ENCODE measurements at places on chromosomes 6 and 20.

DNA sequence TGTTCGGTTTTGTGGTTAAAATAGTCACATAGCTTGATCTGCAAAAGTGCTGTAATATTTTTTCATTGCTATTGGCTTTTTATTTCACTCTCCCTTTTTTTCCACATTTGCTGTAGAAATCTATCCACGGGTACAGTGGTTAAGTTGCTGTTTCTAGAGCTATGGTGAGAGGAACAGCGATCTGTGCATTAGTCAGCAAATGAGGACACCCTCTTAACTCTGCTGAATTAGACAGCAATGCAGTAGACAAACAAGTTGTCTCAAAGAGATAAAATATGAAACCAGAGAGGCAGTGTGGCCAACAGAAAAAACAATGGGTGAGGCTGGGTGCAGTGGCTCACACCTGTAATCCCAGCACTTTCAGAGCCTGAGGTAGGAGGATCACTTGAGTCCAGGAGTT is 17.6 kb upstream of the SYNJ2 start:
- no peak for DNase-seq

- DNase-seq = no peak
These were observed 12.4 kb upstream of the CPNE5 start for GRCh38 chr6:36851626-36852025.

DNA sequence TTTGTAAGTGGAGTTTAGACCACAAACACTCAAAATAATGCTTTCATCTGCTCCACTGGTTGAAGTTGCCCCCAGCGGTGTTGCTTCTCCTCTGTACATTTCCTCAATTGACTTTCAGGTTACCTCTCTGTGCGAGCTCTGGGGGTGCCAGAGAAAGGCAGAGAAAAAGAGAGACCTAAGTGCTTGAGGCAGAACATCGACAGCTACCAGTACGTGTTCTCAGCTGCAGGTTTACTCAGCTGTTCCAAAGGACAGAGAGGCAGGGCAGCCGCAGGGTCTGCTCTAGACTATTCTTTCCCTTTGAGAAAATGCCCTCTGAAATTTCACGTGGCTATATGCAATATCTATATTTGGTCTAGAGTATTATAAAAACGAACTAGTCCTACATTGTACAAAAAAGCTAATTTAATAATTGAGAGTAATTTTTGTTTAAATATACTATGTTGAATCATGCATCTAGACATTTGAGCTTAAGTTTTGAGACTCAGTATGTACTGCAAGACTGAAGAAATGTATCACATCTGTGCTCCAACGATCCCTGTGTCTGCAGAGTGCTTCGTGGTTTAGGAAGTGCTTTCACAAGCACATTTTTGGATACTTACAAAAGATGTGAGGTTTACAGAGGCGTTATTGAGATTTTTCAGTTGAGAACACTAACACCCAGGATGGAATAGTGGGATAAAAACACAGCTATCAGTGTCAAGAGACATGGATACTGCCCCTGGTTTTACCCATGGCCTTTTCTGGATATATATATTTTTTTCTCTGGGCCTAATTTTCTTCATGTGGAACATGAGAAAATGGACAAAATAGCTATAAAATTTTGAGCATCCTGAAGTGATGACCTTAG is 453.6 kb upstream of the FLRT3 start:
- DNase-seq = no peak

DNA sequence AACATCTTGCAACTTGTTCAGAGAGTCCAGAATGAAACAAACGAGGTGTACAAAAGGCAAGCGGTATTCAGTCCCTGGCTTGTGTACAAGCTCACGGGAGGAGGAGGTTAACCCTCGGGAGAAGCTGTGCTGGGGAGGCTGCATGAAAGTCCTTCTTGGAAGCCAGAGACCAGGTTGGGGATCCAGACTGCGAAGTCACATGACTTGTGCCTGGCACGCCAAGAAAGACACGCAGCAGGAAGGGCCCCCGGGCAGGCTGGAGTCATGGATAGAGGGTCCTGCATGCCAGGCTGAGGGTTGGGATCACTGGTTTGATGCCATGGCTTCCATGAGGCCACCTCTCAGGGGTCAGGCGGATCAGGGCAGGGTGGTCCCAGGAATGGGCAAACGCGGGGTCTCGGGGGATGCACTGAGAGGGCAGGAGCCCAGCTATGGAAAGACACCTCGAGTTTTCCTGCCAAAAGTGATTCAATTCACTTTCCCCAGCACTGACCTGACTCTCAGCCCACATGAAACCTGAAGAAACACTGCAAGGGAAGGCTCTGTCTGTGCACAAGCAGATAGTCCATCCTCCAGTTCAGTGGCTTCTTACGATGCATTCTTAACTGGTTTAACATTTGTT is 79.4 kb downstream of the DLL1 start:
- DNase-seq = no peak

GRCh38 chr6:168060521-168060931 is 18.5 kb downstream of the FRMD1 start:
- DNase-seq = no peak

DNA sequence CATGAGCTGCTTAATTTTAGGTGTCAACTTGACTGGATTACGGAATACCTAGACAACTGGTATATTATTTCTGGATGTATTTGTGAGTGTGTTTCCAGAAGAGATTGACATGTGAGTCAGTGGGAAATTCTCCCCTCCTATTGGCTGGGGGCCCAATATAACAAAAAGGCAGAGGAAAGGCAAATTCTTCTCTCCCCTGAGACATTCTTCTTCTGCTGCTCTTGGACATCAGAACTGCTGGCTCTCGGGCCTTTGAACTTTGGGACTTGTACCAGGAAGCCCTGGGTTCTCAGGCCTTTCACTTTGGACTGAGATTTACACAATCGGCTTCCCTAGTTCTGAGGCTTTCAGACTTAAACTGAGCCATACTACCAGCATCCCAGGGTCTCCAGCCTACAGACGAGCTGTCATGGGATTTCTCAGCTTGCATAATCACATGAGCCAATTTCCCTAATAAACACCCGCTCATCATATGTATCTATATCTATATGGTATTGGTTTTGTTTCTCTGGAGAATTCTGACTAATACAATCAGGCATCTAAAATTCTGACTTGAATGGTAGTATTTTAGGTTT is 7.6 kb upstream of the BTN3A3 start:
- no peak for DNase-seq
